GDM1 (cell line): ENCODE measurements at places on chromosomes 1 and 21.

- peak; percentile 97 for DNase-seq
These were observed at the start of gene ZBTB21 for GRCh38 chr21:42009831-42010506. Gene ZBTB21 (minus strand): TSS chr21:42010360. CDS start chr21:41994095, 16,265 bp downstream.

- DNase-seq: no peak
These were observed 170.6 kb downstream of the PDE4B start for GRCh38 chr1:65963156-65963888.

GRCh38 chr21:41877901-41878830, 978 bp downstream of the PRDM15 start:
- DNase-seq: peak; percentile 19

DNA sequence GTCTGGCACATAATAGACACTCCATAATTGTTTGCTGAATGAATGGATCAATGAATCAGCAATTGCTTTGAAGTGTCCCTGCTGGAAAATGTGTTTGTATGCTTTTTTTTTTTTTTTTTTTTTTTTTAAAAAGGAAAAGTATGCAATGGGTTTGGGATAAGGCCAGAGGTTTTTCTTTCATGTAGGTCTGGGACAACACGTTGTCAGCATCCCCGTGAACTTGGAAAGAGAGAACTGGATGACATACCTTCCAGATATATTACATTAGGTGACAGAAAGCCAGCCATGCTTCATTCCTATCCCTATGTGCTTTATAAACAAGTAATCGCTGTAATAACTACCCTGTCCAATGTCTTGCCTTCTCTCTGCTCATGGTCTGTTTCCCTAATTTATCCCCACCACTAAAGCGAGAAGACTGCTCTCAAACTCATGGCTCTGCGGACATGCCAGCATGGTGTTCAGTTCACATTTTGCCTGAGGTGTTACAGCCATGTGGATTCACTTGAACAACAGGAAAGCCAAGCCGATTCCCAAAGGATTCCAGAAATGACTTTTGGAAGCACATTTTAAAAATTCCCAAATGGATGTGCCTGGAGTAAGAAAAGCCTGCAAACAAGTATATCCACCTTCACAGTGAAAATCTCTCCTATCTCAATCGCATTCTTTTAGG, 34.8 kb upstream of the GREM2 start:
- DNase-seq: no peak

DNA sequence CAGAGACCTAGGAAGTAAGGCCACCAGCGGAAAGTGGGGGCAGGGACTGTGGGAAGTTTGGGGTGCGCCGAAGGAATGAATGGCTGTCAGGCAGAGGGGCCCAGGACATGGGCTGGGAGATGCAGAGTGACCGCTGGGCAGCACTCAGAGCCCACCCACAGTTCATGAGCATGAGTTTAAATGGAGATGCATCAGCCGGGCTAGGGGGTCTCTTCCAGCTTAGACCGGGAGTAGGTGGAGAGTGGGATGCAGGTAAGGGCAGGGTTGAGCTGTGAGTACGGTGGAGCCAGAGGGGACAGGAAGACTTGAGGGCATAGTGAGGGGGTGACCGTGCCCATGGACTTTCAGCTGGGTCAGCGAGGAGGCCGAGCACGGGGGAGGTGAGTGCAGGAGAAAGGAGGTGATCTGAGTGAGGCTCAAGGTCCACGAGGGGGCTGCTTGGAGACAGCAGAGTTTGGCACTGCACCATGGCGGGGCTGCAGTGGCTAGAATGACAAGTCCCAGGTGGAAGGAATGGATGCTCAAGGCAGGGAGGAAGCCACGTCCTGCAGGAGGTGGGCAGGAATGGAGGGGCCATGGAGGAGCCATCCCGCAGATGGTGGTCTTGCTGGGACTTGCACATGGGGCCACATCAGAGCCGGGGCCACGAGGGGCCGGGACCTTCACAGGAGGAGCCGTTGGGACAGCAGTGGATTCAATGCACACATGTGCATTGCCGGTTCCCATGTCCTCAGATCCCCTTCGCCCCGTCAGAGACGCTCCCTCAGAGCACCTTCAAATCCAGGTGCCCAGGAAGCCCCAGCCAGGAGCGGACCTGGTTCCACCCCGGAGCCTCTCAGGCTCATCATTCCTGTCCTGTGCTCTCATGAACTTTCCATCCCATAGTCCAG, 34.9 kb downstream of the UBASH3A start:
- DNase-seq: no peak

DNA sequence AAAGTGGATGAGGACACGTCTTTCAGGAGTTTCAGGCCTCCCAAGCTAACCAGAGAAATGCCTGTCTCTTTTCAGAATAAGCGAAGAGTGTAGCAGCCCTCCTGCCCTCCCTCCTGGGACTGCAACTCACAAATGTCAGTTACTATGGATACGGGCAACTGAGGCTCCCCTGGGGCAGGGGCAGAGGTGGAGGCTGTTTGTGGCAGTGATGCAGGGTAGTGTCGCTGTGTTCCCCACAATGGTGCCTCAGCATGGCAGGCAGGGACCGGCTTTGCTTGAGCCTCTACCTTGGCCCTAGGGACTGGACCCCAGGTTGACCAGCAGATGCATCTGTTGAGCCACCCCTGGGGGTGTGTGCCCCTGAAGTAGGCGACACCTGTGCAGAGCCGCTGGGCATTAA, 10.2 kb downstream of the NFASC start:
- no peak for DNase-seq

DNA sequence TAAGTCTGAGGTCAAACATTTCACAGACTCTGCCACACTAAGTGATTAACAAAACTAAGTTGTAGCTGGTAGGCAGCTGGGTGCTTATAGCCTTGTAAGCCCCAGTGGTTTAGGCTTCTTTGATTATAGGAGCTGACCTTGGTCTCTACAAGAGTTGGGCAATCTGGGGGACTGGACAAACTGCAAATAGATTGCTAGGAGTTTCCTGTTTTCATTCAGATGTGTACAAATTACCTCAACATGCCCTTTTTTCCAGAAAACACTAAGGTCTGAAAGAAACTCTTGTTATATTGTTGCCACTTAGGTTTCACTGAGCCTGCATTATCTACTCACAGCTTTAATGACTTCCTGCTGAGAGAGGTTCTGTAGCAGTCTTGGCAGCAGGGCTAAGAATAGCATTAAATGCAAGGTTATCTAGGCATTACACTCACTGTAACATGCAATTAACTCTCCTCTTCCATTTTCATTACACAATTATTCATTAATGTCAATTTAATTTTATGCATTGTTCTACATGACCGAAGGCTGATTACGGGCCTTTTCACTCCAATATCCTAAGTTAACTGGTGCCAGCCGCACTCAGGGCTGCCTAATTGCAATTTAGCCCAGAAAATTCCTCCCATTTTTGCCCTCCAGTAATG, 314.0 kb downstream of the LMO4 start:
- DNase-seq: no peak

DNA sequence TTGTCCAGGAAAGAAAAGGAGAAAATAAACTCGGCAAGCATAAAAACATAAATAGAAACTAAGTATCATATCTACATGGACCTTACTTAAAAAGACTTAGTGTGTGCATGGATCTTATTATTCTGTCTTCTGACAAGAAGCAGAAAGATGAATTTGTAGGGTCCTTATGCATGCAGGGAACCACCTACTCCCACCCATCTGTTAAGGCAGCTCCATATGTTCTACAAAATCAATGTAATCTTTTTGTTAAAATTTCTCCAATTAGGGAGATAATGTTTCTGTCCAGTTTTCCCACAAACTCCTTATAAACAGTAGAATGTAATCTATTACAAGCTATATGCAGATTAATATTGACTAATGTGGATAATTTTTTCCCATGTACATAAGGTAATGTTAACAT, 13.9 kb upstream of the PTPN14 start:
- DNase-seq: no peak

DNA sequence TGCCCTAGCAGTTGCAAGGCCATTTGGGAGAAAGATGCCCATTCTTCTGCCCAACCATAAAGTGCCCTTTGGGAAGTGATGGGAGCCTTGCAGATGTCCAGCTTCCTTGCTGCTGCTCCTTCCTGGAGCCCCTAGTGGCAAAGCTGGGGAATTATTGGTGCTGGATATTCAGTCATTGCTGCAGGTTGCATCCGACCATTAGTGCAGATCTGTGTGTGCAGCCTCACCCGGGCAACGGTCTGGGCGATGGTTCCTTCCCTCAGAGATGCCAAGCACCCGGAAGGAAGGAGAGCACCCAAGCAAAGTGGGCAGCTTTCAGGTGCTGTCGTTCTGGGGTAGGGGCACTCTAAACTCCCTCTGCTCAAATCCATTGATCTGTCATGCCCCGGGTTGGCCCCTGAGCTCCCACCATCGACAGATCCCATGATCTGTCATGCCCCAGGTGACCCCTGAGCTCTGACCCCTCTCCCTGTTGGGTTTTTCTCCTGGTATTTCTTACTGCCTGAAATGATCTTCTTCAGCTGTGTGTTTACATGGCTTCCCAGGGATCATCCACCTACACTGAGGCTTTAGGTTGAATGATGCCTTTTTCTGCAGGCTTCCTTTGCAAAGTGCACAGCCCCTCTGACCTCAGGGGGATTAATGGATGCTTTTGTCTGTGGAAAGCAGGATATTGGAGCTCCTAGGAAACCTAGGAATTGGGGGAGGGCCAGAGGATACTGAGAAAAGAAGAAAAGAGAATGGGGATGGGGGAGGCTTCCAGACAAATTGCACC, 467.5 kb downstream of the PTPRU start:
- no peak for DNase-seq

DNA sequence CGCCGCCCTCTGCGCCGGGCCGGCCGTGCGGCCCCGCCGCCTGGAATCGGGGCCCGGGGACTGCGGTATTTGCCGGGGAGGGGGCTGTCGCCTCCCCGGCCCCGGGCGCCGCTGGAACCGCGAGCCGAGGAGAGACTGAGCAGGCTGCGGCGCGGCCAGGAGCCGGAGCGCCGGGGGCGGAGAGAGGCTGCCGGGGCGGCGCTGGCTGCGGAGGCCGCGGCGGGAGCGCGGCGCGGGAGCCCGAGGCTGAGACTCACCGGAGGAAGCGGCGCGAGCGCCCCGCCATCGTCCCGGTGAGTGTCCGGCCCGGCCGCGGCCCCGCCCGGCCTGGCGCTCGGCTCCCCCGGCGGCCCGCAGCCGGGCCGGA, 746 bp downstream of the DYRK1A start:
- no peak for DNase-seq

DNA sequence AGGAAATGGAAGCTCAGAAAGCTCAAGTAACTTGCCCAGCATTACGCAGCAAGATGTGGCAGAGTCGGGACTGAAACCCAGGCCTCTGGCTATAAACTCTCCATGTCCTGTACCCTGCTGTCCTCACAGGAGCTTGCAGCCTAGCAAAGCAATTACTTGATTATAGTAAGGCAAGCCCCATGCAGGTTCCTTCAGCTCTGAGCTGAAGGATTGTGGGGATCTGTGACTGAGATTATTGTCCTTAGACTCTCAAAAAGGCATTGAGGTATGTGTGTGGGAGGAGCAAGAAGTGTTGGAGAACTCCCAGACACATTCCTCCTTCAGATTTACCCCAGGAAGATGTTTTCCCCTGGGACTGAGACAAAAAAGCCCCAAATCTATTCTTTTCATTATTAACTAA, 124.0 kb upstream of the SPATA6 start:
- no peak for DNase-seq
